Left renal pelvis (tissue), 4 donors: ENCODE measurements at places on chromosomes 16 and 17. TPM values are rescaled to one million over a fixed set of nuclear protein-coding genes. Genes with fewer than 3 reads are reported as not detected.

Gene STAC2
- 6.2 TPM for polyA plus RNA-seq

Gene KRTAP1-5
- polyA plus RNA-seq = not detected

Gene NEUROD2
- polyA plus RNA-seq = 0.12 TPM

Gene PIK3R5
- 0.59 TPM for polyA plus RNA-seq

Gene NAGS
- polyA plus RNA-seq = 3.6 TPM

Gene ITGAL
- polyA plus RNA-seq = 1.4 TPM

Gene IGSF6
- 2.7 TPM for polyA plus RNA-seq

Gene SAMD14
- 9.2 TPM for polyA plus RNA-seq
